Activated CD8-positive, alpha-beta memory T cell treated with anti-CD3 and anti-CD28 coated beads for 4 hours (primary cell): ENCODE measurements at places on chromosomes 3 and 15.

- DNase-seq, result no peak
Observed at GRCh38 chr3:44326019-44326418, 12.5 kb upstream of the TCAIM start.

- DNase-seq, result no peak
Observed at GRCh38 chr3:169344465-169344864, 319.0 kb downstream of the MECOM start.

DNA sequence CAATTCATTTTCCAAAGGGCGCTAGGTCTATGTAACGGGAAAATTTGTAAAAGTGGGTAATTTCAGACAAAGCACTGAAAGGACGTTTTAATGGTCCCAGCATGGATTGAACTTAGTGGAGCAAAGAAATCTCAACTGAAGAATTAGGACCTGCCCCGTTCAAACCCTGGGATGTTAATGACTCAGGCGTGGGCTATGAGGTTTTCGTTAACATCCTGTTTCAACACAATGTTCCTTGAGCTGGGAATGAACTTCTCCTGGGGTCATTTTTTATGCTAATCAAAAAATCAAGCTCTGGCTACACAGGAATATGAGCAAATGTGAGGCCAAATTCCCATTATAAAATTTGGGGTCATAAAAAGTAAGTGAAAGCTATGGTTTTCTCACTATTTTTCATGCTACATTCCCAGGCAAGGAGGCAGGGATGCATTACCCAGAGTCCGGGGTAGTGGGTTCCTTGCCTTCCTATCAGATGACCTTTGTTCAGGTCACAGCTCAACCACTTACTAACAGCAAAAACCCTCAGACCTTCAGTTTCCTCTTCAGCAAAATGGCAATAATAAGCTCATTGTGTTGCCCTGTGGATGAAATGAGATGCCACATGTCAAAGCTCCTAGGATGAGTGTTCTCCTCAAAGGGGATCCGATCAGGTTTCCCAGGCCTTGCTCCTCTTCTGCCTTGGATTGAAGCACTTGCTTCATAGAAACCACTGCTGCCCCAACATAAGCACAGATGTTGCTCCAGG, 271.4 kb downstream of the ARRDC4 start:
- DNase-seq, result no peak

GRCh38 chr3:133591271-133591742, 17.8 kb downstream of the CDV3 start:
- no peak for DNase-seq

DNA sequence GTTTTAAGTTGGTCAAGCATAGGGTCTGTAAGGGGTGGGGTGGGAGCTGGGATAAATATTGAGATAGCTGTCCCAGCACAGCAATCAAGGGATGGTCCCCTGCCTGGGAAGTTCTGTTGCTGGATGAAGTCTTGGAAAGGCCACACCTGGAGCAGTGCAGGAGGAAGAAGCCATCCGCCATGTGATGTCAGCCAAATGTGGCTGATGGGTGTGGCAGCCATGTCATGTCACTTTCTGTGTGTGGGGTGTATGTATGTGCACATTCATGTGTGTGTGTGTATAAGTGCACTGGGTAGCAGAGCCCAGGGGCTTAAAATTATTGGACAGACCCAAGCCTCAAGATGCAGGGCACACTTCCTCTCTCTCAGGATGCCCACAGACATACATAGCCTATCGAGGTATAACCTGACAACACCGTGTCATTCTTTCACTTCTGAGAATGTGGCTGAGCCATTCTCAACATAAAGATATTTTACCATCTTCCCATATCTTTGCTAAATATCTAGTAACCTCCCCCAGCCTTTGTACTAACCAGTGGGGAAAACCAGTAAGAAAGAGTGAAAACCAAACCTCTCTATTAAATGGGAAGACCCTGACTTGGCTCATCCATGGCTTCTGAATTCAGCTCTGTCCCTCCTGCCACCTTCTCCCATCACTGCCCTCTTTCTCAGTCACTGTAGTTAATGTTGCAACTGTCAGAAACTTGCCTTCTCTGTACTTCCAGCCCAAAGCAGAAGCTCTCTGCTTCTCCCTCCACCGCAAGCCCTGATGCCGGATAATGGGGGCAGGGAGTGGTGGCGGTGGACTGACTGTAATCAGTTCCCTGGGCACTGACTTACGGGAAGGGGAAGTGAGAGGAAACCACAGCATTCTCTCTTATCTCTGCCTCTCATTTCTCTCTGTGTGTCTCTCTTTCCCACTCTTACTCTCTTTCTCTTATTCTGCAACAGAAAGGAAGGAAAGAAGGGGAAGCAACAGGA, 11.2 kb downstream of the TNFSF10 start:
- DNase-seq, result peak; percentile 50

DNA sequence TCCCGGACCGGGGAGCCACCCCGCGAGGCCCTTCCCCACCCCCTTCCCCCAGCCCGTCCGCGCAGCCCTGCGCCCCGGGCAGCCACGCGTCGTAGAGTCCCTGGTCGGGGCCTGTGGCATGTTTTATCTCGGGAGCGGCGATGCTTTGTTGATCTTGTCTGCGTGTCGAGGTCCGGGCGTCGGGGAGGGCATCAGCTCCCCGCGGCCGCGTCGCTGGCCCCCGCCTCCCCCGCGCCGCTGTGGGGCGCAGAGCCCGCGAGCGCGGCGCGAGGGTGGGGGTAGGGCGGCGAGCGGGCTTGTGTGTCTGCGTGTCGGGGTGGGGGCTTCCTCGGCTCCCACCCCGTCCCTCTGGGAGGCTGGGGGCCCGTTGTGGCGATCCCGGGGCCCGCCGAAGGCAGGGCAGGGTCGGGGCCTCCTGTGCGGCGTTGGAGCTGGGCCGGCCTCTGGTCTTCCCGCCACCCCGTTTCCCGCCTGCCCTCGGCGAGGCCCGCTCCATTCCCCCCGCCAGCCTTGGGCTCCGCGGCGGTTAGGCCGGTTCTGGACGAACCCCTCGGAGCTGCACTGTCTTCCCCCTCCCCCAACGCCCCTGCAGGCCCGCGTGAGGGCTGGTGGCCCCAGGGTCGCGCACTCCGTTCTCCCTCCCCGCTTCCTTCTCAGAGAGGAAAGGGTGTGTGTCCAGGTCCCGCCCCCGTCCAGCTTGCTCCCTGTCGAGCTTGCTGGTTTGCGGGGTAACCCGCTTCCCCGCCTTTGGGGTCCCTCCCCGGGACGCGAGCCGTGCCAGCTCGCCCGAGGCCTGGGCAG, 695 bp downstream of the GMPS start:
- no peak for DNase-seq

DNA sequence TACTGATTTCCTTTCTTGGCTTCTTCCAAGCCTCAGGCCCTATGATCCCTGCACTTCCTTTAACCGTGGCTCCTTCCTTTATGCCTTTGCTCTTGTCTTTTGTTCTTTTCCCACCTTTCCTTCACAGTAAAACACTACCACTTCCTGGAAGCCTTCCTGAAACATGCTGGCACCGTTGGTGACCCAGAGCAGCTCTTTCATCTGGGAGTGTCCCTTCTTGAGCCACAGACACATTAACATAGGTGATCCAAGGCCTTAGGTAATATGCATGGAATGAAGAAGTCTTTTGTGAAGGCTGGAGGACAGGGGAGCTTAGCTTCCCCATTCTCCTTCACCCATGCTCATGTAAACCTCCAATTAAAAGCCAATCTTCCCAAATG, 39.4 kb downstream of the AMOTL2 start:
- DNase-seq, result no peak

DNA sequence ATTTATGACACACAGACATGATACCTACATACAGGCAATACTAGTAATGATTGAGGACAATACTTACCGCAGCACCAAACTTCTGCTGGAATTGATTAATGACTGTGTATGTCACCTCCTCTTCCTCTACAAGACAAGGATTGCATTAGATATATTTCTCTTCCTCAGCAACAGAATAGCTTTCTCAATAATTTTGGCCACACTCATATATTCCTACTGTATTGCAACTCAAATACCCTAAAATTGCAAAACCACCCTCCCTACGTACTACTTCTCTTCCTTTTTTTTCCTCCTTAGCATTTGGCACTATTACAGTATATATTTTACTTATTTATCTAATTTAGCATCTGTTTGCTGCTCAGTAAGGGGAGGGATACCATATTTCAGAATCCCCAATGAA, 14.8 kb downstream of the EXD1 start:
- DNase-seq, result no peak

DNA sequence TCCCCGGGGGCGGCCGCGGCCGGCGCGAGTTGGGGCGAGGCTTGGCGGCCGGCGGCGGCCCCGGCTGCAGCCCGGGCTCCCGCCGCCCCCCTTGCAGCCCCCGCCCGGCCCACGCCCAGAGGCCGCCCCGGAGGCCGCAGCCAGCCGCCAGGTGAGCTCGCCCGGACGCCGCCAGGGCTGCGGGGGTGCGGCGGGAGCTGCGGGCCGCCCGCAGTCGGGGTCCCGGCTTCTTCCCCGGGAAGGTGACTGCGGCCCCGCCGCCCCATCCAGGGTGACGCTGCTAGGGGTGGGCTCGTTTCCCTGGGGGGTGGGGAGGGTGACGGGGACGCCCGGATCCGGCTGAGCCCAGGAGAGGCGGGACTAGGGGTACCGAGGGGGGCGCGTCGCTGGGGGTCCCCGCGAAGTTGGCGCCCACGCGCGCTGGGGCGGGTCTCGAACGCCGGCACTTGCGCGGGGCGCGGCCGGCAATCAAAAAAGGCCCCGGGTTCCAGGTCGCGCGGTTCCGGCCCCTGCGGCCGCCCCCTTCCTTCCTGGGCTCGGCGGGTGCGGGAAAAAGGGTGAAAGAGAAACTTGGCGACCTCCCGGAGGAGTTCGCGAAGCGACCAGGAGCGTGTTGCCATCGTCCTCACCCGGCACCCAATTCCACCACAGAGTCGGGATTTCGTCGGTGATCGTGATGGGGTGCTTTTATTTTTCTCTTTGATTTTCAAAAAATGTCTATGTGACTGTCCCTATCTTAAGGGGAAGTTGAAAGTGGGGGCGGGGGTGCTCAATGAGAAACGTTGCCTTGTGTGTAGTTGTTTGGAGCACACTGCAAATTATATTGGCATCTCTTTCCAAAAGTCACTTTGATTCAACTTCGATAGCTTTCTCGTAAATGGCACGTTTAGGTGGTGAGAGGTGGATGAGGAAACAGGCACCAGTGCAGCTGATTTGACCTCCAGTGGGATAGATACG, 619 bp downstream of the ATXN7 start:
- DNase-seq, result peak; percentile 13

- DNase-seq, result no peak
Observed at GRCh38 chr3:103662591-103662990, 1227.8 kb downstream of the ZPLD1 start.

GRCh38 chr3:124741027-124741426, 10.8 kb downstream of the UMPS start:
- DNase-seq, result no peak

- DNase-seq, result no peak
Observed at GRCh38 chr3:122443090-122443489, 27.2 kb upstream of the WDR5B start.

DNA sequence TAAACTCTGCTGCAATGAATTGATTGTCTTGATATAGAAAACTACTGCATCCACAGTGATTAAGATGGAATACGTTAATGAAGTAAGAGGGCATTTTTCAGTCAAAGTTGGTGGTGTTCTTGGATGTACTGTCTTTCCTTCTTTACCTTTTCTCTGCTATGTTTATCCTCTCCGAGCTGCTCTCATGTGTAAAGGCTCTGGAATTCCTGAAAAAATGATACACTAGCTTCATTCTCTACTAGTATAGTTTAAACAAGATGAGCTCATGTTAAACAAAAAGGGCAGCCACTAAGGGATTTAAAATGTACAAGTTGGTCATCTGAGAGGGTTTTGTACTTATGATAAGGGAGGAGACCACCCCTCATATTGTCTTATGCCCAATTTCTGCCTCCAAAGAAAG, 504.6 kb upstream of the NECTIN3 start:
- DNase-seq, result no peak

GRCh38 chr3:81743096-81744025, 18.1 kb downstream of the GBE1 start:
- no peak for DNase-seq

DNA sequence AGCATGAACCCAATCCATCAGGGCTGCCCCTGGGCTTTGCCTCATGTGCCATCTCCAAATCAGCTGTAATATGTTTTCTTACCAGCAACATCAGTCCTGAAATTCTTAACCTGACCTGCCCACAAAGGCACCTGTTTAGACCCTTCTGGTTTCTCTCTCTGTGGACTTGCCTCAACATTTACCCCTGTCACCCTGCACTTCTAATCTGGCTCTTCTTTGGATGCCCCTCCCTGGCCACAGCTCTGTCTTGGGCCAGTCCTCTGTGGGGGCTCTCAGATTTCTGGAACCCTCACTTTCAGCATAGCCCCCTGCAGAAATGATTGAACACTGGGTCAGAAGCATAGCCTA, 168.7 kb upstream of the STAC start:
- no peak for DNase-seq

- DNase-seq, result no peak
Observed at GRCh38 chr15:40953713-40954074, 423 bp downstream of the CHAC1 start.

GRCh38 chr3:145259166-145259880, 901.7 kb downstream of the PLOD2 start:
- no peak for DNase-seq

- no peak for DNase-seq
Observed at GRCh38 chr3:187830181-187830580, 84.9 kb upstream of the BCL6 start.

DNA sequence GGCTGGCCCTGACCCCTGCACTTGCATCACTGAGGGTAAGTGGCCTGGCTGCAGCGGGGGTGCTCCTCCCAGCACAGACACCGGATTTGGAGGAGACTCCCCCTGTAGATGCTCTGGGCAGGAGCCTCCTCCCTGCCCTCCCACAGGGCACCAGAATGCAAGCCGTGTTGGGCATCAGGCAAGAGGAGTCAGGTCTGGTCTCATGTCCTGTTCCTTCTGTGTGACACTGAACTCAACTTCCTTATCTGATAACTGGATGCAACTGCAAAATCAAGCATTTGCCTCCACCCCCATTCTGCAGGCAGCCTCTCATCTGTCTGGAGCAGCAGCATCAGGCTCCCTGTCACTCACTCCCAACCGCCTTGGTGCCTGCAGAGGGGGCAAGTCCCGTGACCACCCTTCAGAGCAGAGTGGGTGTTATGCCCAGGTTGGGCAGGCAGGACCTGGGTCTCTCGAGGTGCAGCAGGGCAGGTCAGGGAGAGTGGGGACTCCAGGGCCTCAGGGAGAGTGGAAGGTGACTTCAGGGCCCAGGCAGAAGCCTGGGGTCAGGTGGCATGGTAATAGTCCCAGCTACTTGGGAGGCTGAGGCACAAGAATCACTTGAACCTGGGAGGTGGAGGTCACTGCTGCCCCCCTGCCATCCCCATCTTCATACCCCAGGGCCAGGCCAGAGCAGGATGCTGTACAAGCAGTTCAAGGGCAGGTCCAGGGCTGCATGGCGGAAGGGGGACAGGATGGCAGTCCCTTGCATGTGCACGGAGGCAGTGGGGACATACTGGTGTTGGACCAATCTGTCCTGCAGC, 10.5 kb upstream of the RPL29 start:
- DNase-seq, result no peak

DNA sequence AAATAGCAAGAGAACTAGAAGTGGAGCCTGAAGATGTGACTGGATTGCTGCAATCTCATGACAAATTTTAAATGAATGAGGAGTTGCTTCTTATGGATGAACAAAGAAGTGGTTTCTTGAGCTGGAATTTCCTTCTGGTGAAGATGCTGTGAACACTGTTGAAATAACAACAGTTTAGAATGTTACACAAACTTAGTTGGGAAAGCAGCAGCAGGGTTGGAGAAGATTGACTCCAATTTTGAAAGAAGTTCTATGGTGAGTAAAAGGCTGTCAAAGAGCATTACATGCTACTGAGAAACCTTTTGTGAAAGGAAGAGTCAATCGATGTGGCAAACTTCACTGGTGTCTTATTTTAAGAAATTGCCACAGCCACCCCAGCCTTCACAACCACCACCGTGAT, 220.9 kb upstream of the LRRFIP2 start:
- DNase-seq, result no peak

GRCh38 chr3:158918008-158918407, 116.2 kb downstream of the MFSD1 start:
- no peak for DNase-seq
